Left cardiac atrium (tissue), 4 donors: ENCODE measurements at places on chromosomes 7 and 10.
A peak's percentile ranks its signal among the peaks of the same experiment; 100 is the strongest.

GRCh38 chr7:22356701-22357310 is at the start of gene RAPGEF5:
TSS of gene RAPGEF5 (minus strand) at chr7:22357154. CDS start at chr7:22357060, 94 bp downstream.
- DNase-seq: no peak

DNA sequence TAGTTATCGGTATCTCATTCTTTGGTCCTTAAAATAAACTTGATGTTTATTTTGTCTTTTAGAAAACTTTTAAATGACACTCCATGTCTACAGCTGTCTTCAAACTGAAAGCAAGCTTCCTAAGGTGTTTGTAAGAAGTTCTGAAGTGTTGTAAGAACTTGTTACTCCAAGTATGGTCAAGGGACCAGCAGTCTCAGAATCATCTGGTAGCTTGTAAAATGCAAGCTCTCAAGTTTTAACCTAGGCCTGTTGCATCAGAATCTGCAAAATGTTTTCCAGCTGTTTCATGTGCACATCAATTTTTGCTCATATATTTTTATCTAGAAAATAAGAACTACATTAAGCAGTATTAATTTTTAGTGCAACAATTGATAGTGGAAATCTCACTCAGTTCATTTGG is 104.1 kb downstream of the THSD7A start:
- DNase-seq: no peak

DNA sequence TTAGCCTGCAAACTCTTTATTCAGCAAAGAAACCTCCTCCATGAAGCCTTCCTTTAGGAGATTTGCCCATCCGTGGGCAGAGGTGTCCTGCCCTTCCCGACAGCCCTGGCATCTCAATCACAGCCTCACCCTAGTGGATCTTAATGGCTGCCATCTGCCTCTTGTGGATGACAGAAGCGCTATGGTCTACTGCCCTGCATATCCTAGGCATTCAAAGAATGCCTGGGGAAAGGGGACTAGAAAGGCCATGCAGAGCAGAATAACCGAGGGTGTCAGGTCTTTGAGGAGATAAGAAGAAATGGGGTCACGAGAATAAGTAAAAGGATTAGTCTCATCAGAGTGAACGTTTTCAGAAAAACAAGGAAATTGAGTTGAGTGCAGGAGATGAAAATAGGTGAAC is 57.7 kb upstream of the SPOCK2 start:
- no peak for DNase-seq

DNA sequence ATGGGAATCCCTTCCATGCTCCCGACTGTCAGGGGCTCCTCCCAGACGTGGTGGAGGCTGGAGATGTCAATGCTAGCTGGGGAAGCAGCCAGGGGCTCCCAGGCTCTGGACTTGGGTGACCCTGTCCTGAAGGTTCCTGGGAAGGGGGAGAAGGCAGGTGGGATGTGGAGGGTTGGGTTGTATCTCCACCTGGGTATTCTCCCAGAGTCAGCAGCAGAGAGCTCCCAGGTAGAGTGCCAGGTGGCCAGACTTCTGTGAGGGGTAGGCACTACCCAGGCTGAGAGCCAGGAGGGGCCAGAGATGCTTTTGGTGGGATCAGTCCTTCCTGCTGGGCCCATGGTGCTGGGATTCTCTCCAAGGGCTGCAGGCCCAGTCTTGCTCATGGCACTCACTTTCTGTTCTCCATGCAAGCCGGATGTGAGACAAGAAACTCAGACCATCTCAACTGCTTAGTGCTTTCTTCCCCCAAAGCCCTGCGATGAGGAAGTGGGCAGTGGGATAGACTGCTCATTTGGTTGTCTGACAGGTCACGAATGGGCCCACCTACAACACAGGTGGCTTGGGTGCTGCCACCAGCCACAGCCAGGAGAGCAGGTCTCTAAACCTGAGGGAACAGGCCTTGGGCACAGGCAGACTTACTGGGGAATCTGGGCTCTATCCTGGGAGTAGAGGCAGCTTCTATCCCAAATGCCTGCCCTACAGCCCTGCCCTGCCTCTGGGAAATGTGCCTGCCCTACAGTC is 52.5 kb upstream of the CAMK2B start:
- peak; percentile 15 for DNase-seq

DNA sequence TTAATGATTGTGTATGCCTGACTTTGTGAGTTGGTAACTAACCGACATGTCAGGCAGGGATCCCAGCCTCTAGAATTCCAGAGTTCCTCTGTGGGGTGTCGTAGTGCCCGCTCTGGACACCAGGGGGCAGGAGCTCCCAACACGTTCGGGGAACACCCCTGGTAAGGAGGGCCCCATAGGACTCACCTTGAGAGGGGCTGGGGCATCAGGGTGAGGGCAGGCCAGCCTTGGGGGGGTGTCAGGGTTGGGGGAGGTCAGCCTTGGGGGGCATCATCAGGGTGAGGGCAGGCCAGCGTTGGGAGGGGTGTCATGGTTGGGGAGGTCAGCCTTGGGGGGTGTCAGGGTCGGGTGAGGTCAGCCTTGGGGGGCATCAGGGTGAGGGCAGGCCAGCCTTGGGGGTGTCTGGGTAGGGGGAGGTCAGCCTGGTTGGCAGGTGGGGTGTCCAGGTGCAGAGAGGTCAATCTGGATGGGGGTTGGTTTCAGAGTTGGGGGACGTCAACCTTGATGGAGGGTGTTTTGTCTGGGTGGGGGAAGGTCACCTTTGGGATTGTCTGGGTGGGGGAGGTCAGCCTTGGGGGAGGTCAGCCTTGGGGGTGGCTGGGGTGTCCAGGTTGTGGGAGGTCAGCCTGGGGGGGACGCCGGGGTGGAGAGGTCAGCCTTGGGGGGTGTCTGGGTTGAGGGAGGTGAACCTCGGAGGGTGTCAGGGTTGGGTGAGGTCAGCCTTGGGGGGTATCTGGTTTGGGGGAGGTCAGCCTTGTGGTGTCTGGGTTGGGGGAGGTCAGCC is 45.6 kb upstream of the SUN1 start:
- peak; percentile 77 for DNase-seq

GRCh38 chr7:50212016-50212325 is 92.5 kb upstream of the IKZF1 start:
- DNase-seq: no peak

DNA sequence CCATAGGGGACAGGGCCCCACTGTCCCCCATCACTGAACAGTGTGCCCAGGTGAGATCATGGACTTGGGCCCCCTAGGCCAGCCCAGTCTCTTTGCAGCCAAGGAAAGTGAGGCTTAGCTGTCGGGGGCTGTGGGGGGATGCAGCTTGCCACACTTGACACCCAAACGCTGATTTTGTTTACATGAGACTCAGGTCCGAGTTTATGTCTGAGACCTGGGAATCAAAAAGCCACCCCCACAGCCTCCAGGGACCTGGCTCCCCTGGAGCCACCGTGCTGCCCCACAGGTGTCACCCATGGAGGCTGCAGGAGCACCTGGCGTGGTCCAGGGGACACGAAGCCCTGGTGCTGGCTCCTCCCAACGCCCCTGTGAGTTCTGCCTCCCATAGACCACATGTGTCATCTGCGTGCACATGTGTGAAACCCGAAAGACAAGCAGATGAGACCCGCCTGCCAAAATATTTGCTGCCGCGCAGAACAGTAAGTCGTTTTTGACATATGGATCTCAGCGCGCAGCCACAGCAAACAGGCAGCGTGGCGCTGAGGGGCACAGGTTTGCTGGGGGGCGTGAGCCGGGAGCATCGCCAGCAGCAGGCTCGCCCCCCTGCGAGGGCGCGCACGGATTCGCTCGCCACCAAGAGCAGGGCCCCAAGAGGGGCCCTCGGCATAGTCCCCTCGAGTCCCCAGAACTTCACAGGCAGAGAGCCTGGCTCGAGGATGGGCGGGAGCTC is 112.3 kb downstream of the LHPP start:
- DNase-seq: peak; percentile 10

DNA sequence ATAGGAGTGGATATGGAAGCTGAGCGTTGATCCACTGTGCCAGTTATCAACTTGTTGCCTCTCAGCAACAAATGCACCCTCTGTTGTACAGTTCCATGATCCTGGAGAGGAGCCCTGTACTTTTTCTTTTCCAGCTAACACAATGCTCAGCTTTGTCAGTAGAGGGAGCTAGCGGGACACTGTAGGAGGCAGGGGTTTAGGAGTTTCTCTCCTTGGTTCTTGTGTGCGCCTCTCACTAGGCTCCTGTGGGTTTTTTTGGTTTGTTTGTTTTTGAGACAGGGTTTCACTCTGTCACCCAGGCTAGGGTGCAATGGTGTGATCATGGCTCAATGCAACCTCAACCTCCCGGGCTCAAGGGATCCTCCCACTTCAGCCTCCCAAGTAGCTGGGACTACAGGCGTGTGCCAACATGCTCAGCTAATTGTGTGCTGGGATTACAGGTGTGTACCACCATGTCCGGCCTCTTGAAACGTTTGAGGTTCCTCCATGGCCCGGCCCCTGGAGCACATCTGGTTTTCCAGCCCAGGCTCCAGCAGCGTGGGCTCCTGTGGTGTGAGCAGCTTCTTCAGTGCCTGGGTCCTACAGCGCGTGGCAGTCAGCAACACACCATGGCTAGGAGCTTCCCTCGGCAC is 12.0 kb upstream of the MARVELD1 start:
- no peak for DNase-seq

- DNase-seq: no peak
Observed at GRCh38 chr7:129914536-129915272, 38.1 kb downstream of the UBE2H start.

GRCh38 chr7:66283003-66283920 is 78.1 kb downstream of the TPST1 start:
- no peak for DNase-seq

DNA sequence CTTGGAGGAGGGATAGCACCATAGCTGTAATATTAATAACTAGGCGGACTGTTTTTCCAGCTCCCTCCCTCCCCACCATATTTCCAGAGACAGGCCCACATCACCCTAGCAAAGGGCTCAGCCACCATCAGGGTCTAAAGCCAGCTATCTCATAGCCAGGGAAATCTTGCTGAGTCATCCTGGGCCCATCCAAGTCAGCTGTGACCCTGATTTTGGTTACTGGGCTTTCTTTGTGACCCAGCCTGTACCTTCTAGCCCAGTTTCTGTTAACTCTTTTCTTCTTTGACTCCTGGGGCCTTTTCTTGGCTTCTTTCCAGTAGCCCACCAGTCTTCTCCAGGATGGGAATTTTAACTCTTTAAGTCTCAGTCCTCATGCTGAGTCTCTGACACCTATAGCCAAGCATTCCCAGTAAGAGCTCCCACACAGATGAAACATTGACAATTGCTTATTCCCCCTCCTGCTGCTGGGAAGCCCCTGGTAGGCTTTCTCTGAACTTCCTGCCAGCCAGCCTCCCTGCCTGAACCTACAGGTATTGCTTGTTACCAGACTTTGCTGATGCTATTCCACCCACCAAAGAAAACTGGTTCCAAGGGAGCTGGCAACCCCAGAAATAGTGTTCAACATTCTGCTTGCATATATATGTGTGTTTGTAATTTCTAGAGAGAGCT is 34.8 kb upstream of the ADO start:
- DNase-seq: no peak

- DNase-seq: no peak
Observed at GRCh38 chr7:53426145-53426750, 390.8 kb downstream of the POM121L12 start.

DNA sequence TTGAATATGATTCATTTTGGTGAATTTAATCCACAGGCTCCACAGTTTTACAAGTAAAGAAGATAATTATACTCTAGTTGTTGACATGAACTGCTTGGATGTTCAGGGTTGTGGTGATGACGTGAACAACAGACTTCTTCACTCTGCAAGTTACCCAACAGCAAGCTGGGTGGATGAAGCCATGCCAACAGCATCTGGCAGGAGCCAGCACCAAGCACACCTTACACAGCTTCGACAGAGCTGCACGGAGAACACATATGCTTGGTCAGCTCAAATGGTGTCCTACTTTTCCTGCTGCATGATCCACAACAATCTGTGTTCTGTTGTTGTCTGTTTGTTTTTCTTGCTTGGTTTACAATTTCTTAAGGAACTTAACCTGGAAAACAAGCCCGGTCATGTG is 9.8 kb downstream of the NOD1 start:
- peak; percentile 61 for DNase-seq

DNA sequence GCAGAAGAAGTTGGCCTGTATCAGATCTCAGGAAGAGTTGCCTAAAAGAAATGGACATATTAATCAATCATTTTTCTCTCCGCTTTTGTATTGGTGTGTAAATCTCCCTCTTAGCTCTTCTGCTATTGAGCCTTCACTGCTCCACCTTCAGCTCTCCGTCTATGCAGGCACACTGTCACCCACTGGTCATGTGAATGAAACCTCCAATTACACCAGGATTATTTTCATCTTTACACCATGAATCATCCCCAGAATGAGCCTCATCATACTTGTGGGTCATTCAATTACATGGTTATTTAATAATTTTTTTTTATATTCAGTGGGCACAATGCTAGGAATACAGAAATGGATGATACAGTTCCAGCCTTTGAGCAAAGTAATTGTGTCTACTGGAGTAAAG is 92.6 kb downstream of the LRRC4 start:
- DNase-seq: no peak

GRCh38 chr7:102264367-102264891 is 22.2 kb upstream of the SH2B2 start:
- DNase-seq: no peak

DNA sequence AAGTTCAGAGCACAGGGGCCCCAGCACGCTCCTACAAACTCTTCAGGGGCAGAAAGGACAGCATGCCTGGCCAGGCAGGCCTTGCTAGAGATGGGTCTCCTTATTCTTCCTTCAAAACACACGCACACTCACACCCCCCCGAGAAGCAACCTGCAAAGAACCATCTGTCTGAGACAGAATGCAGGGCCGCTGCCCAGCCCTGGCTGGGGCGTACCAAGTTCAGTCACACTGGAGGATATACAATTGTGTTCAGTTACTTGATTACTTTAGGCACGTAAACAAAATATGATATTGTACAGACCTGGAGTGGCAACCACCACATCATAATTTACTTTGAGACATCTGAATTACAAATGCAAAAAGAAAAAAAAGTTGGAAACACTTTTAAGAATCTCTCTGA is 5.7 kb downstream of the FAM53B start:
- DNase-seq: no peak

DNA sequence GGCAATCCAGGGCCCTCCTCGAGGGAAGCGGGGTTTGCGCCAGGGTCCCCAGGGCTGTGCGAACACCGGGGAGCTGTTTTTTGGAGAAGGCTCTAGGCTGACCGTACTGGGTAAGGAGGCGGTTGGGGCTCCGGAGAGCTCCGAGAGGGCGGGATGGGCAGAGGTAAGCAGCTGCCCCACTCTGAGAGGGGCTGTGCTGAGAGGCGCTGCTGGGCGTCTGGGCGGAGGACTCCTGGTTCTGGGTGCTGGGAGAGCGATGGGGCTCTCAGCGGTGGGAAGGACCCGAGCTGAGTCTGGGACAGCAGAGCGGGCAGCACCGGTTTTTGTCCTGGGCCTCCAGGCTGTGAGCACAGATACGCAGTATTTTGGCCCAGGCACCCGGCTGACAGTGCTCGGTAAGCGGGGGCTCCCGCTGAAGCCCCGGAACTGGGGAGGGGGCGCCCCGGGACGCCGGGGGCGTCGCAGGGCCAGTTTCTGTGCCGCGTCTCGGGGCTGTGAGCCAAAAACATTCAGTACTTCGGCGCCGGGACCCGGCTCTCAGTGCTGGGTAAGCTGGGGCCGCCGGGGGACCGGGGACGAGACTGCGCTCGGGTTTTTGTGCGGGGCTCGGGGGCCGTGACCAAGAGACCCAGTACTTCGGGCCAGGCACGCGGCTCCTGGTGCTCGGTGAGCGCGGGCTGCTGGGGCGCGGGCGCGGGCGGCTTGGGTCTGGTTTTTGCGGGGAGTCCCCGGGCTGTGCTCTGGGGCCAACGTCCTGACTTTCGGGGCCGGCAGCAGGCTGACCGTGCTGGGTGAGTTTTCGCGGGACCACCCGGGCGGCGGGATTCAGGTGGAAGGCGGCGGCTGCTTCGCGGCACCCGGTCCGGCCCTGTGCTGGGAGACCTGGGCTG is 26.0 kb downstream of the PRSS2 start:
- no peak for DNase-seq

GRCh38 chr7:133481676-133482075 is 228.8 kb downstream of the EXOC4 start:
- no peak for DNase-seq
